Fibroblast of mammary gland (primary cell): ENCODE measurements at places on chromosomes 5 and 9.

GRCh38 chr9:21711504-21711903, 90.9 kb upstream of the MTAP start:
- peak; percentile 58 for DNase-seq

DNA sequence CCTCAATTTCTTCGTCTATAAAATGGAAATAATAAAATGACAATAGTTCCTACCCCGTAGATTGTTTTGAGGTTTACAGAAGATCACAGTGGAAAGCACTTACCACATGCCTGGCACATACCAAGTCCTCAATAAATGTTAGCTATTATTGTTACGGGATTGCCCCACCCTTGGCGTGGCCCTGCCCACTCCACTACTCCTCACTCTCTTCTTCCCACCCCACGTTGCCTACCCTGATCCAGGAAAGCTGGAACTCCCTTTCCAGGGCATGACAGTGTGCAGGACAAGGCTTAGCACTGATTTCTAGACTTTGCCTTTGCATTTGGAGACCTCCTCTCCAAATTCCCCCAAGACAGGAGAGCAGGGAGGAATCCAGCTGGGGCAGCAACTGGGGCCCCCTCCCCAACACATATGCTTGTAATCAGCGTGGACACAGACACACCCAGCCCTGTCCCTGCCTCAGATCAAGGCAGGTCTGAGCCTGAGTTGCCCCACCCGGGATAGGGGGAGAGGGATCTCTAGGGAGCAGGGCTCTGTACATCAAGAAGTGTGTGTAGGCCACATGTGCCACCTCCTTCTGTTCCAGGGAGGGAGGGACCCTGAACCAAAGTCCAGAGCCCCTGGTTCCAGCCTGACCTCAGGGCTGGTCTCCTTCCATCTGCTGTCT, 6.7 kb downstream of the SLC4A9 start:
- no peak for DNase-seq

GRCh38 chr9:91422758-91423711, 597 bp downstream of the NFIL3 start:
- peak; percentile 90 for DNase-seq

DNA sequence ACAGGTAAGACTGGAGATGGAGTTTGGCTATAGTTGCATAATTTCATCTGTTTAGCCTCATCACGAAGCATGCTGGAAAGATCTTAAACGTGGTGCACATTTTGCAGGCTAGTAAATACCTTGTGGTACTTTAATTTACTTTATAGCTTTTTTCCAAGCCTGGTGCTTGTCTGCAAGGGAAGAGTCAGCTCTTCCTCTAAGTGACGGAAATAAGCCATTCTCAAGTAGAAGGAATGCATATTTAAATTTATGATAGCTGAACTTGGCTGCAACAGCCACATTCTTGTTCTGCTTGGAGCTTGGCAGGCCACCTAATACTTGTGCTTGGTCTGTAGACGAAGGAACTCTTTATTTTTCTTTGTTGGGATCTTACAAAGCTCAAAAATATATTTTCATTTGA, 188.0 kb upstream of the PIK3R1 start:
- peak; percentile 57 for DNase-seq

GRCh38 chr9:13778631-13779030, 499.1 kb upstream of the MPDZ start:
- no peak for DNase-seq

DNA sequence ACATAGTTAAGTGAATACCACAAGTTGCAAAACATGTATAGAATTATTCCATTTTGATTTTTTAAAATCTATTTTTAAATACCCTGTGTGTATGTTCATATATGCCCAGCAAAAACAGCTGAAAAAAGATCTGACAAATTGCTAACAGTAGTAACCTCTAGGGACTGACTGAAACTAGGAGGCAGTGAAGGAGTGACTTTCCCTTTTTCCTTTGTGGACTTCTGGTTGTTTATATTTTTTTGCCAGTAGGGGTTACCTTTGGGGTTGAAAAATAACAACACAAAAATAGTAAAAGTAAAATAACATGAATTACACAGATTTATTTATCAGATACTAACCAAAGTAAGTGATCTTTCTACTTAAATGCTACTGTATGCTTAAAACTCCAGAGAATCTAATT, 2.9 kb downstream of the MEGF9 start:
- peak; percentile 19 for DNase-seq

GRCh38 chr5:2103940-2104339, 221.2 kb upstream of the IRX4 start:
- no peak for DNase-seq
